Dermis microvascular lymphatic vessel endothelial cell (primary cell): ENCODE measurements at places on chromosomes 3 and 15. TPM values are rescaled to one million over a fixed set of nuclear protein-coding genes. Genes with fewer than 3 reads are reported as not detected.

- DNase-seq = no peak
Observed at GRCh38 chr15:90915808-90916440, 12.8 kb downstream of the MAN2A2 start.

DNA sequence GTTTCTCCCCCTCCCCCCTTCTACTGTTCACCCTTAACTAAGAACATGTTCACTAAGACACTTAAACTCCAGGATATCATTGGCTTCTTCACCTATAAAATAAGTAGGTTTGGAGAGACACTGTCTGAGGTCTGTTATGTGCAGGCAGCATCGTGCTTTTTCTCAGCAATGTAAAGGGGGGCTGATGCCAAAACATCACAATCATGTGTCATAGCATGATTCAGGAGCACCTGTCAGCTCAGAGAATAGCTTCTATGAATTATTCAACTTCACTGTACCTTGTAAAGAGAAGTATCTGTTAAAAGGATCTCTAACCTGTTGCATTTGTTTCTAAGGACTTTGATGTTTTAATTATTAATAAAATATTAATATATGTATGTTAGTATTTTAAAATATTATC is 211.4 kb upstream of the EPHA3 start:
- no peak for DNase-seq

SEMA3F gene
- total RNA-seq = 15.7 and 29.8 TPM in 2 replicates

GOLGA6L4 gene
- 0.51 and 1.8 TPM in 2 replicates for total RNA-seq

FANCD2OS gene
- not detected in 2 replicates for total RNA-seq

CCR8 gene
- not detected in 2 replicates for total RNA-seq
